Stimulated activated CD8-positive, alpha-beta memory T cell treated with anti-CD3 and anti-CD28 coated beads, Interleukin-12 subunit alpha, Interleukin-12 subunit beta, amount 100 ng/mL, for 4 hours (primary cell): ENCODE measurements at places on chromosomes 11 and 22.

GRCh38 chr11:83006877-83007330 is 64.8 kb downstream of the RAB30 start:
- no peak for DNase-seq

DNA sequence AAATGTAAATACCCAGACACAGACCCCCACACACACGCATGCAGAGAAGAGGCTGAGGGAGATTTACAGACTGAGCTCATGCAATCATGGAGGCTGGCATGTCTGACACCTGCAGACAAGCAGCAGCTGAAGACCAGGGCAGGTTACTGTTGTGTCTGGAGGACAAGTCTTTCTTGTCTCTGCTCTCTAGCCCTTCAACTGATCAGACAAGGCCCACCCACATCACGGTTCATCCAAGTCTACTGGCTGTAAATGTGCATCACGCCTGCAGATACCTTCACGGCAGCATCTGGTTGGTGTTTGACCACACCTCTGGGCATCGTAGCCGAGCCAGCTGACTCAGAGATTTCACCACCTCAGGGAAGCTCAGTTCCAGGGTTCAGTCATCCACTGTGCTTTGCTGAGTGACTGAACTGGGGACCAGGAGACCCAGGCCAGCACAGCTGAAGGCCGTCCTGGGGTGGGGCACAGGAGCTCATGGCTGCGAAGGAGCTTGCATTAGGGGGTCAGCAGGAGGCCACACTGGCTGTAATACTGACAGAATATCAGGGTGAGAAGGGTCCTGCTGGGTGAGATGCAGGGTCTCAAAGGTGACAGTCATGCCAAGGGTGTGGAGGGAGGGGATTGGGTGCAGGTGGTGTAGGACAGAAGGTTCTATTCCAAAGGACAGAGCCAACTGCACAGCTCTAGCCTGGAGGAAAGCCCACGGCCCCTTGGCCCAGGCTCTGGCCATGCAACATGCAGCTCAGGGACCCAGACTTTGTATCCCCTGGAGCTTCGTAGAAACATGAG is 304.9 kb downstream of the BRD1 start:
- no peak for DNase-seq

DNA sequence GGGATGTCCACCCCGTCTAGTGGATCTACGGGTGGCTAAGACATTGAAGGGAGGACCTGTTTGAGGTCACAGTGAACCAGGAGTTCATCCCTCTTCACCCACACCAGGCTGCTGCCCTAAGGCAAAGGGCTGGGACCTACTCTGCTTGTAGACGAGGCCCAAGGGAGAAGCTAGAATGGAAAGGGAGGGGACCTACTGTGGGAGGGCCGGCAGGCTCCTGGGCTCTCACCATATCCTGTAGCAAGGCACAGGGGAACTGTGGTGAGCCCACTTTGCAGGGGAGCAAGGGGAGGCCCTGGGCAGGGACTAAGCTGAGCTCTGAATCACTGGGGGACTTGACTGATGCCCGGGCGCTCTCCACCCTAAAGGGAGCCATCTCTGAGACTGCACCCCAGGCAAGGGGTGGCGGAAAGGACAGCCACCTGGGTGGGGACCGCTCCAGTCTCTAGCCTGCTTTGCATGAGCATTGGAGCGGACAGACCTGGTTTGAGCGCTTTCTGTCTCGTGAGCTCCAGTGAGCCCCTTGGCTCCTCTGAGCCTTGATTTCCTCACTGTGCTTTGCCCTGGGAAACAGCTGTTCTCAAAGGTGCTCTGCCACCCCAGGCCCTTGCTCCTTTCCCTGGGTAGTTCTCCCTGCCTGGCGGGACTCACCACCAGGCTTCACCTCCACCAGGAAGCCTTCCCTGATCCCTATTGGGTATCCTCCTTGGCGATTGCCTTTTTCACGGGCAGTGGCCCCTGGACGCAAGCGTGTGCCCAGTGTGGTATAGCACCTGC is 24.2 kb downstream of the PARVG start:
- no peak for DNase-seq

GRCh38 chr22:41229730-41230400 is 10.9 kb downstream of the CHADL start:
- no peak for DNase-seq

GRCh38 chr11:85042361-85042760 is 584.8 kb downstream of the DLG2 start:
- DNase-seq, result no peak

DNA sequence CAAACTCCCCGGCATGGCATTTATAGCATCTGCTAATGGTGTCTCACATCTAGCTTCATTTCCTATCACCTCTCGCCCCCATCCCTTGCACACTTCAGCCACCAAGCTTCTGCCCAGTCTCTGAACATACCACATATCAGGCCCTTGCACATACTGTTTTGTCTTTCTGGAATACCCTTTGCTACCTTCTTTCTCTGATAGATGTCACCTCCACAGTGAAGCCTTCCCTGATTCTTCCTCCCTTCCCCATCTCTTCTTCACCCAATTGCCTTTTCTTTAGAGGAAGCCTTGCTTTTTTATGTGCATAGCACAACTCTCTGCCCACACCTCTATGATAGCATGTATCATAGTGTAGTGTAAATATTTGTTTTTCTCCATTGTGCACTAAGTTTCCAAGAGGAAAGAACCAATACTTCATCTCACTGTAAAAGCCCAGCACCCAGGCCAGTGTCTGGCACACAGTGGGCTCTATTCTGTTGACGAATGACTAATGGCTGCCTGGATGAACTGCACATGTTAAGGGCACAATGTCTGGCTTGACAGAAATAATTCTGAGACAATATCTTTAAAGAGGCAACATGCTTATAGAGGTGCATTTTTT is 27.8 kb downstream of the P4HA3 start:
- no peak for DNase-seq

- no peak for DNase-seq
These were observed 7.5 kb downstream of the TMEM151A start for GRCh38 chr11:66299186-66299585.

DNA sequence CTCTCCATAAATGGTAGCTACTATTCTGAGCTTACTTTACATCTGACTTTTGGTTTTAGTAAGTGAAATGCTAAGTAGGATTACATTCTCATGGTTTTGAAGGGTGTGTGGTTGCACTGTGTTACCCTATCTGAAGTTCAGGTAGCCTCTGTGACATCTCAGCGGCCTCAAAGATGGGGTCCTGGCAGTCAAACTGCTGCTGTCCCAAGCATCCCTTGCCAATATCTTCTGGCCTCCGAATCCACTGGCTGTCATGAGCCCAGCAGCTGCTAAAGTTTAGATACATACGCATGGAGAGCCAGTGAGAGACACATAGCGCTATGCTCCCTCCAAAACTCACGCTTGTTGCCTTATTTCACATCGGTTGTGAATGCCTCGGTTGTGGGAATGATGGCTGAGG is 34.9 kb downstream of the UBASH3B start:
- no peak for DNase-seq

DNA sequence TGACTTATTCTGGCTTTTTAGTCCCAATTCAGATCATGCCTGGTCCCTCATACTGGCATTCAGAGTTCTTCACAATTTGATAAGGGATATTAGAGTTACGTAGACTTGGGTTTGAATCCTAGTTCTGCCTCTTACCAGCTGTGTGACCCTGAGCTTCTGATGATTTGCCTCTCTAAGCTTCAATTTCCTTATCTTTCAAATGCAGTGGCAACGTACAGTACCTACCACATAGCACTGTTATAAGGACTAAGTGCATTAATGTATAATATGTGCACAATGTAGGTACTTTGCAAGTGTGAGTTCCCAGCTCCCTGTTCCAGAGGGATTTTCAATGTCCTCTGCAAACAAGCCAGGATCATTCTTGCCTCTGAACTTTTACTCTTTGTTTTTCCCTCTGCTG is 7.3 kb downstream of the RHOG start:
- no peak for DNase-seq

- no peak for DNase-seq
These were observed 2.7 kb upstream of the MAPK12 start for GRCh38 chr22:50264104-50264745.

DNA sequence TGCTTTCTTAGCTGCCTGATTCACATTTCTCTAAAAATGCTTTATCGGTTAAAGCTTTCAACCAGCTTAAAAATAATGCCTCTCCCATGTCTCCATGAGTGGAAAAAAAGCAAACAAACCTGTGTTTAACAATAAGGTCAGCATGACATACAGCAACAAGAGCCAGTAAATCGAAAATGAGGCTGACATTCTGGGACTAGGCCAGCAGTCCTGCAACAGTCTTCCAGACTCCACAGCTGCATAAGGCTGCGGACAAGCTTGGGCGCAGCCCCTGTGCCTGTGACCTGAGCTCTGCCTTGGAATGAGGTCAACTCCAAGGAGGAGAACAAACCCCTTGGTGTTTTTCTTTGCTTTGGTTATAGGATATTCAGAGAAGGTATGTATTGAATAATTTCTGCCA is 95.5 kb downstream of the PGR start:
- DNase-seq, result no peak

GRCh38 chr11:93921695-93922468 is 71.5 kb upstream of the VSTM5 start:
- DNase-seq, result no peak

DNA sequence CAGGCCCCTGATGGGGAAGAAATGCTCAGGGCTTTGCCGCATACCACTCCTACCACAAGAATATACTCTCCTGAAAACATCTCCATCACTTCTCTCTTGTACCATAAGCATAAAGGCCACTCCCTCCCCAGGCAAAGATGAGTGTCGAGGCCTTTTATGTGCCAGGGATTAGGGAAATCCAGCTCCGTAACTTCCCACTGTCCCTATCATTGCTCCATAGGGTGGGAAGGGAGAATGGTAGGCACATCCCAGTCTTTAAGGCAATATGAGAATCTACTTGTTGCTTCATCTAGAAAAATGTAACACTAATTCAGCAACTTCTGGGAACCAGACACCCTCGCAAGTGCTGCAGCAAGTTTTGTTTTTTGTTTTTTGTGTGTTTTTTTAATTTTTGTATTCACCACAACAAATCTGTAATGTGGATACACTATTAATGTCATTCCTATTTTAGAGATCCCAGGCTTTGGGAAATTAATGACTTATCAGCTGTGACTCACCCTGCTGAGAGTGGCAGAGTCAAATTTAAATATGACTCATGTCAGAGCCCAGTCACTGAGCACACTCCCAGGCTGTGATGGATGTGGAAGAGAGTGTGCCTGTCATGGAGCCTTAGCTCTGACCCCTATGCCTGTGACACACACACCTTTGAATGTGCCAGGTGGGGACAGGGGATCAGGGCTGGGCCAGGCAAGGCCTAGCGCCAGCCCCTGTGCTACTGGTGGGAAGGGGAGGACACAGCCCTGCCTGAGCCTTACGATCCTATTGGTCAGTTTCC is 23.4 kb downstream of the PANX1 start:
- no peak for DNase-seq

DNA sequence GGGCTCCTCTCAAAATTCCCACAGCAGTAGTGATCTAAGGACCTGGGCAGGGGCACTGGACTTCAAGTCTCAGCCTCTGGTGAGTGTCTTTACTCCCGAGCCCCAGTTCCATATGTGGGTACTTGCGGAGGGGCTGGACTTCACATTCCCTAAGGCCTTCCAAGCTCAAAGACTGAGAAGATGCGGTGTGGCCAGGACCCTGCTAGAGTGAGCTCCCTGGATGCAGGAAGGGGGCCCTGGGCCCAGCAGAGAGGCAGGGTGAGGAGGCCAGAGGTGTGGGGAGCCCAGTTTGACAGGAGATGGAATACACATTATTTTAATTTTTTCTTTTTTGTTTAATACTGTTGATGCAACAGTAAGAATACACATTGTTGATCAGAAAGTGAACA is 83.7 kb downstream of the IGLL1 start:
- no peak for DNase-seq

- DNase-seq, result no peak
These were observed 88.1 kb downstream of the MYO18B start for GRCh38 chr22:25829808-25830777.

GRCh38 chr11:120828847-120829246 is 195.1 kb upstream of the TBCEL start:
- DNase-seq, result no peak

DNA sequence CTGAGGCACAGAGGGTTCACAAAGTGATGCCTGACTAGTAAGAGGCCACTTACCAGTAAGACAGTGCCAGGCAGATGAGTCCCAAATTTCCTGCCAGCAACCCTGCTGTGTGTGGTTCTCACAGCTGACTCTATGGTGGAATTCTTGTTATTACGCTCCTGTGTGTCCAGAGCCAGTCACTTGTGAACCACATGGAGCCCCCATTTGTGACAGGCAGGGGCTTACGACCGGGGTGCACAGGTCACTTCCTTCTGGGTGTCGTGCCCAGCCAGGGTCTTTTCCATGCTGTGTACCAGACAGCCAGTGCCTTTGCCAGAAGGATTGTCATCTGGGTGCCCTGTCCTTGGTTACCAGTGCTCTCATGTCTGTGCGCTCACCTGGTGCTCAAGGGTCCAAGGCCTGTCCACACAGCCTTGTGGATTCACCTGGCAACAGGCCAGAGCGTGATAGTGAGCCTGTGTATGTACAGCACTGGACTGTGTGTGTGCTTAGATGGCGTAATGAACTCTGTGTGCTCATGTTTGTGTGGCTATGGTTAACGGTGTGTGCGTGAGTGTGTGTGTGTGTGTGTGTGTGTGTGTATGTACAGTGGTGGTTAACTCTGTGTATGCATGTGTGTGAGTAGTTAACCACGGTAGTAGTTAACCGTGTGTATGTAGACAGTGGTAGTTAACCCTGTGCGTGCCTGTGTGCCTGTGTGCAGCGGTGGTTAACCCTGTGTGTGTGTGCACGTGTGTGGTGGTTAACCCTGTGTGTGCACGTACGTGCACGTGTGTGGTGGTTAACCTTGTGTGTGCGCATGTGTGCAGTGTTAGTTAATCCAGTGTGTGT is 18.6 kb downstream of the GRAMD4 start:
- DNase-seq, result no peak

GRCh38 chr11:1761857-1762536 is 1.7 kb downstream of the CTSD start:
- DNase-seq, result no peak

DNA sequence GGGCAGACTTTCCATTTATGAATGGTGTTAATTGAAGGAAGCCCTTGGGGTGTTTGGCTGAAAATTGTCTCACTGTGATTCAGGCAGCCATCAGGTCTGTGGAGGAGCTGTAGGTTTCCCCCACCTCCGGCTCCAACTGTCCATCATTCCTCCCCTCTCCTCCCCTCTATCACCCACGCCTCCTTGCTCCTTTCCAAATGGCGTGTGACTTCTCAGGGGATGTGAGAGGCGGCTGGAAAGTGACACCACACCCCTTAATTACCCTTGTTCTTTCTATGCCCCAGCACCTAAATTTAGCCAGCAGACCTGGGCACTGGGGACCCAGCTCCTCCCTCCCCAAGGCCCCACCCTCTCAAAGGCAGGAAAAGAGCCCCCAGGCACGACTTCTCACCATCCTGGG is 38.1 kb upstream of the SYT7 start:
- no peak for DNase-seq
